SIG-M5 (cell line): ENCODE measurements at places on chromosomes 1 and 21.

GRCh38 chr1:32427264-32427963 is 33.2 kb upstream of the BSDC1 start:
- no peak for DNase-seq

- DNase-seq, result no peak
Measured at GRCh38 chr1:3312898-3313575, 141.4 kb upstream of the ARHGEF16 start.

DNA sequence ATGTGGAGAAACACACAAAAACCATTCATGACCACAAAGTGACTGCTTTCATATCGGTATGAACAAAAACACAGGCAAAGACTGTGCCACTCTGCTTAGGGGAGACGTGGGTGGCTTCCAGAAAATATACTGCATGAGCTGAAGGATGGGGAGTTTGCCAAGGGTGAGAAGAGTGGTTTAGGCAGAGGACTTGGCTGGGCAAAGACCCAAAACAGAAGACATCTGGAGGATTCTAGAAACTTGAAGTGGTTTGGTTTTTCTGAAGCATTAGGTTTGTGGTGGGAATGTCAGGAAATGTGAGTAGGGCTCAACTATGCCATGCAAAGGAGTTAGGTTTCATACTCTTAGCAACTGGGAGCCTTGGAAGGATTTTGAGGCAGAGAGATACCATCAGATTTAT is 26.6 kb upstream of the DNM3 start:
- DNase-seq, result no peak

GRCh38 chr1:21724098-21724497 is 54.9 kb upstream of the RAP1GAP start:
- DNase-seq, result no peak
